ENCODE measurements at places on chromosomes 3 and 15.

- peak; percentile 96 for DNase-seq
These were observed at the start of gene SELENOK for GRCh38 chr3:53891497-53892285. TSS of gene SELENOK (minus strand) at chr3:53891859.

DNA sequence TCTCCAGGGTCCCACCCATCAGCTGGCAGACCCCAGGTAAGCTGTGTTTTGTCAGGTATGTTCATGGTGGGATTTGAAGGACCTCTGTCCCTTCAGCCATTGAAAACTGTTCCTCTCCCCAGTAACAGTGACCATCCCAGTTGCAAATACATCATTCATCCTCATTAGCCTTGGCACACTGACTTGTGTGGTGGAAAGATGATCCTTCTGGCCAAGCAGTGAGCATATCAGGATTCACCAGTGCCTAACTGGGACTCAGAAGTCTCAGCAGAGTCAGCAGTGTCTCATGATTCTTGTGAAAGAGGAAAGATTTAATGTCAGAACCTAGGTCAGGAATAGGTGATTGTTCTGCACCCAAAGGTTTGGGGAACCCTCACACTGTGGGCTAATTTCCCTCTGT, 90.2 kb downstream of the DNAJB8 start:
- no peak for DNase-seq

DNA sequence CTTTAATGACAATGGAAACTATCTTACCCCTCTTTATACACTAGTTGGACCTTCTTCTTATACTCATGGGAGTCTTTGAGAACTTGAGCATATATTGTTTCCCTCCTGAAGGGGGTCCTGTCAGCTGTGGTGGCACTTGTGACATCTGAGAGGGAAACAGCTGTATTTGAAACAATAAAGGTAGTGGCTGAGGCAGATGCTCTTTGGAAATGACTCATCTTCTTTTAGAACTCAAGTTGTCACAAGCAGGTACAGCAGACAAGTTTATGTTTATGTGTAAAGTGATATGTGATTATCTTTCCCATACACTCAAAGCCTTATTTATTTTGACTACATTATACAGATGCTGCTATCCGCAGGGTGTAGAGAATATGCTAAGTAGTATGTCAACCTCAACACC, 220.0 kb upstream of the GRM7 start:
- DNase-seq: no peak

- no peak for DNase-seq
These were observed 141.9 kb downstream of the LPP start for GRCh38 chr3:188295876-188296275.

DNA sequence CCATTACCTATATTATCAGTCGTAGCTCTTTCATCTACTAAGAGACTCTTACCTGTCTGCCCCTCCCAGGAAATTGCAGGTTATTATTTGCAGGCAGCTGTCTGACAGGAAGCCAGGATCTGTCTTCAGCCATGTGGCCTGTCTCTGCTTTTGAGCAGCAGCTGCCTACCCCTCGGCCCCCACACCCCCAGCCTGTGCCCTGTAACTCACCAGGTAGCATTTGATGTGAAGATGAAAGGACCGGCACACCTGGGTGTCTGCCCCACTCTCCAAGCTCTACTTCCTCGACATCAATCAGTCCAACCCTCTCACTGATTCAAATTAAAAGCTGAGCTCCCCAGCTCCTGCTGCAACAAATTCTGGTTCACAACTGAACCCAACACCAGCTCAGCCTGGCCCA, 197.2 kb upstream of the CTNNB1 start:
- no peak for DNase-seq

DNA sequence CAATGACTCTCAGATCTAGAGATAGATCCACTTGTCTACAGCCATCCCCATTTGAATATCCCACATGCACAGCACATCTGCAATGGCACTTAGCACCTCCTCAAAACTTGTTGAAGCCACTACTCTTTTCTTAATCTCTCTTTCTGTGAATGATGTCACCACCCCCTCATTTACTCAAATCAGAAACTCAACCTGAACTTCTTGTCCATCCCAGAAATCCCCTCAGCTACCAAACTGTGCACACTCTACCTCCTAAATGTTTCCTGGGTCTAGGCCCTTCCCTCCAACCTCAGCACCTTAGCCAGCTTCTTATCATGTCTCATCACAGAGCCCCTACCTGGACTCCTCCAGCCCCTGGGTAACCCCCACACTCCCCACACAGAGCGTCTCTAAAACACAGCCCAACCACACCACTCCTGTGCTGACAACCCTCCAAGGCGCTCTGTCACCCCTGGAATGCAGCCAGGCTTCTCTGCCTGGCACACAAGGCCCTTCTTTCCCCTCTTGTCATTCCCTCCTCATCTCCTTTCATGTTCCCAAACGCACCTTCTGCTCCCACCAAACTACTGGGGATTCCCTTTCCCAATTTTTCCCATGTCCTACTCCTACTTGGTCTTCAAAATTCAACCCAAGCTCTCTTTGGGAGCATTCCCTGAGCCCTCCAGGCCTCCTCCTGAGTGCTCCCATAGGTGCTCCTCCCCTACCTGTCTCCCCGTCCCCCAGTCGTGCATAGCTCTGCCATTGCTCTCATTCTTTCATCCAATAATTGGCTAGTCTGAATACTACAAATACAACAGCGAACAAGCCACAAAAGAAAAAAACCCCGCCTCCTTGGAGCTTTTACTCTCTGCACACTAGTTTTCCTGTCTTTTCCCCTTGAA, 39.8 kb upstream of the ZBTB38 start:
- DNase-seq: no peak

DNA sequence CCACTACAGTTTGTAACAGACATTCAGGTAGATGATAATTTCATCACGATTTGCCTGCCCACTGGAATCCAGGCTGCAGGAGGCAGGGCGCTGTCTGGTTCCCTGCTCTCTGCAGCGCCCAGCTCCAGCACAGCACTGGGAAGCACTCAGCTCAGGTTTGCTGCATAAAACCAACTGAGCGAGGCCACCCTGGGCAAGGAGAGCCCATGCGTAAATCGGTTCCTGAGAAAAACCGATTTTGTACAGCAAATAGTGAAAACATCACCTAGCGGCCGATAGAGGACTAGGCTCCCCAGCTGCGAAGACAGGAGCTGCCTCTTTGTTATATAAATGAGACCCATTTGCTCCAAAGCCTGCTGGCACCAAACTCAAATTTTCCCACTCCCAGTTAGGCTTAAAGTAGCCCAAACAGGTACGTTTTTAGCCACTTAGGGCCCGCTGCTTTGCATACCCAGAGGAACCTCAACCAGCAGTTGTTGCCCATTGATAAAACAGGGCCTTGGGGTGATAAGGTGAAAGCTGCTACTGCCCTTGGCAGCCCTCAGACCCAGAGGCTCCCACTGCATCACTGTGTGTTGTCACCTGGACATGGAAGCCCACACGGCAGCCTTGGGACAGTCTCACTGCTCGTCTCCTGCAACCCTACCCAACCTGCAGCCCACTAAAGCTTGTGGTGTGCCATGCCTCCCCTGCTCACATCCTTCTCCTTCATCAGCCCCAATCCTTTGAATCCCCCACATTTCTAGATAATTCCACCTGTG, 47.5 kb downstream of the ALDH1L1 start:
- DNase-seq: no peak

GRCh38 chr15:63601704-63602185, 4.6 kb downstream of the FBXL22 start:
- no peak for DNase-seq

GRCh38 chr15:81811736-81812135, 234.1 kb downstream of the MEX3B start:
- DNase-seq: no peak

GRCh38 chr3:196238612-196239560, 22.6 kb downstream of the SLC51A start:
- DNase-seq: no peak

DNA sequence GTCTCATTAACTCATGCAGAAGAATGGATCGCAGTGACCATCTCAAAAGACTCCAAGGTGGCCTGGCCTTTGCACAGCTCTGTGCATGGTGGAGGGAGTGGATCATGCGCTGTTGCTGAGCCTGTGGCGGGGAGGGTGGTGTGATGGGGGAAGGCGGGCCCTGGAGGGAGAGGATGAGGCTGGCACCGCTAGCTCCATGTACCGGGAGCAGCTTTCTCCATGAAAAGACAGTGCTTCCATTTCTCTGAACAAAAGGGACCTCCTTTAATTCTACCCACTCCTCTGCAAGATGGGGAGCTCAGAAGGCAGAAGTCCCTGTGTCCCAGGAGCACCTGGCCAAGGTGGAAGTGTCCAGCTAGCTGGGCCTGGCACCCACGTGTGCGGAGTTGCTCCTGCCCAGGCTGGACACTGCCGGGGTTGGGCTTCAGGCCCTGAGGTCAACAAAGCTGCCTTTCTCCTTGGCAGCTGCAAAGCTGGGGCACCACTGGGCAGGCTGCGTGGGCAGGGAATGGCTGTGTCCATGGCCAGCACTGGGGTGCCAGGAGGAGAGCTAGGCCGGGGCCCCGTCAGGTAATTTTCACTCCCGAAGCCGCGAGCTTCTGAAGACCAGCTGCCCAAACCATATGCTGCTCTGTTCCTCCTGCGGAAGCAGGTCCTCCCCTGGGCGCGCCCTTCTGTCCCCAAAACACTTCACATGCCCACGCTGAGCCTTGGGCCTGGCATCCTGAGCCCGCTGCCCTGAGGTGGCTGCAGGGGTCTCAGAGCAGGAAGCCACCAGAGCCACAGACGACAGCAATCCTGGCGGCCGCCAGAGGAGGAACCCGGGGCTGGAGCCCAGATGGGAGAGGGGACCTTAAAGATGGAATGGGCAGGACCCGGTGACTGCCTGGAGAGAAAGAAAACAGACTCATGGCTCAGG, 6.4 kb downstream of the MAP6D1 start:
- DNase-seq: no peak

DNA sequence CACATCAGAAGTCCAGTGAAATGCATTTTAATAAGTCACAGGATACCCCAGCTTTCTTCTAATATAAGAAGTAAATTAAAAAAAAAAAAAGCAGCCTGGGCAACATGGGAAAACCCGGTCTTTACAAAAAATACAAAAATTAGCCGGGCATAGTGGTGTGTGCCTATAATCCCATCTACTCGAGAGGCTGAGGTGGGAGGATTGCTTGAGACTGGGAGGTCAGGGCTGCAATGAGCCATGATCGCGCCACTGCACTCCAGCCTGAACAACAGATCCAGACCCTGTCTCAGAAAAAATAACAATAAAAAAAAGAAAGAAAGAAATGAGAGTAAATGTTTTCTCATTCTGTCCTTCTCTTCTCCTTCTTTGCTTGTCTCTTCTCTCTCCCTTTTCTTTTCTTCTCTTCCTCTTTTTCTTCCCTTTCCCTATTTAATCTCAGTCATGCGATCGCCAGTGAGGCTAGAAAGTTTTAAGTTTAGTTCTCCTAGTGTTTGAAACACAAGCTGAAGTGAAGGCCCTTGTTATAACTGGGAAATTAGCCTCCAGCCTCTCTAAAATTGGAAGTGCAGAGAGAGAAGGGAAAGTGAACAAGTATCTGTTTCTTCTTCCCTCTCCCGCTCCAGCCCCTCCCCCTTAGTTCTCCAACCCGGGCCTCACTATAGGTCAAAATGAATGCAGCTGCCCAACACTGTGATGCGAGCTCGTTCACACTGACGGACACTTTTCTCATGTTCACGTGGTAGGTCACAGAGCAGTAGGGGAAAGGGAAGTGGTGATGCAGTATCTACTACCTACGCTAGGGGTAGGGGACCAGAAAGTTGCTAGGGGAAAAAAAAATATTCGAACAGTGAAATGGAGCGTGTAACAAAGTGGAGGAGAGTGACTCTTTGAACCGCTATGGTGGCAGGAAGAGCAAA, 23.5 kb upstream of the TSC22D2 start:
- peak; percentile 27 for DNase-seq

GRCh38 chr3:176741664-176742047, 455.6 kb downstream of the TBL1XR1 start:
- no peak for DNase-seq

GRCh38 chr3:138438896-138439295, 4.5 kb downstream of the ESYT3 start:
- DNase-seq: no peak

DNA sequence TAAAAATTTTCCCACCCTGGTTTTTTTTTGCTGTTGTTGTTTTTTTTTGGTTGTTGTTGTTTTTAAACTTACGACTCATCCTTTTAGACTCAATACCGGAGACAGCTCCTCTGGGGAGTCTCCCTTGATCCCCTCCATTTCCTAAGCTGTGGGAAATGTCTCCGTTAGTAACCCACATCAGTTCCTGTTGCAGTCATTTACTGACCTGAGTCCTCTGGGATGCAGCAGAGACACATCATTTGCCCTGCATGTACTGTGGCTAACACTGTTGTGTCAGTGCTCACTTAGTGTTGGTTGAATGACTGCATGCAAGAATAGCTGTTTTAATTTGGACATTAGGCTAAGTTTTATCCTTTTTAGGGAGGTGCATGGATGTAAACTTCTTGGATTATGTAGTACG, 83.8 kb downstream of the MBNL1 start:
- no peak for DNase-seq

DNA sequence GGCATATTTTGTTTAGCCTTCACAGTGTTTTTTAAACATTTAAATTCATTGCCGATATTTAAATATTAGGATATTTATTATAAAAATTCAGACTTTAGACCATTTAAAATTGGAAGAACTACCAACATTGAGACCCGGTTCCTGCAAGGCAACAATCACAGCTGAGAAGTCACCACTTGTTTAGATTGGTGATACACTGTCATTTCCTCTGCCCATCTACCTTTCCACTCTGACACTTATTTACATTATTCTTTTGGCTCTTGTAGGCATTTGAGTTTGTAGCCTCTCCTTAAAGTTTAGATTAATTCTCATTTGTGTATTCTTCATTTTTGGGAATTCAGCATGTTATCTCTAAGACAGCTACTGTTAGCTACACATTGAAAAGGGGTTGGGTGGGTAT, 10.3 kb upstream of the IL20RB start:
- no peak for DNase-seq

DNA sequence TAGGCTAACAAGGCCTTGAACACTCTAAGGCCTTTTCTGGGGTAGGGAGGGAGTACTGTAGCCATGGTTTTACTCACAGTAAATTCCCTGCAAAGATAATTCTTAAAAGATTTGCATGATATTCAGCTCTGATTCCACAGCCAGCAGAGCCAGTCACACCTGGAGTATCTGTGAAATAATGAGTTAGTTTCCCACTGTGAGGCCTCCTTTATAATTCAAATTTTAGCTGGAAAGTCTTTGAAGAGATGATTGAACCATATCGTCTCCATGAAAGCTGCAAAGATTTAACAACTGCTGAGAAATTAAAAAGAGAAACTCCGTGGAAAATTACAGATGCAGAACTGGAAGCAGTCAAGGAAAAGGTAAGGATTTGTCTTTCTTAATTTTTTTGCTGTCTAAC, 32.3 kb upstream of the DUT start:
- no peak for DNase-seq

DNA sequence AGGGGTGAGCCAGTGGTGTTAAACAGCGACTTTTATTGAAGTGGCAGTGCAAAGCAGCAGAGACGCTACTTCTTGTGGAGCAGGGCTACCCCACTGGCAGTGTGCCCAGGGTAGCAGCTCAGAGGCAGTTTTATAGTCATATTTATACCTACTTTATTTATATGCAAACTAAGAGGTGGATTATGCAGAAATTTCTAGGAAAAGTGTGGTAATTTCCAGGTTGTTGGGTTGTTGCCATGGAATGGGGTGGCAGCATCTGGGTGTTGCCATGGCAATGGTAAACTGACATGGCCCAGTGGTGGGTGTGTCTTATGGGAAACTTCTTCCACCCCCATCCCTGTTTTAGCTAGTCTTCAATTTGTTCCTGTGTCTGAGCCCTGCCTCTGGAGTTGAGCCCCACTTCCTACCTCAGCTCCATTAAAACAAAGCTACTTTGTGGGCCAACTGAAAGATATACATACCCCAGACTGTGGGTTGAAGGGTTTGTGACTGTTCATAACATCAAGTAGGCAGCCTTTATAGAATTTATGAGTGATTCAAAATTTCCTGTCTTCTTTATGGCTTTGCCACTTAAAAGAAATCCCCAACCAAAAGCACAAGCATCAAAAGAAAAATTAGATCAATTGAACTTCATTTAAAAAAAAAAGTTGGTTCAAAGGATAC, 60.3 kb downstream of the EBLN2 start:
- DNase-seq: no peak
